ENCODE measurements at places on chromosomes 7 and 10. TPM values are rescaled to one million over a fixed set of nuclear protein-coding genes. Genes with fewer than 3 reads are reported as not detected.

LRRC61 gene
- total RNA-seq: 3.1 TPM

ADAMTS14 gene
- under 0.01 TPM for total RNA-seq

LRCH4 gene
- 7.3 TPM for total RNA-seq

TCF7L2 gene
- total RNA-seq: 4.0 TPM

PRF1 gene
- not detected for total RNA-seq

INA gene
- total RNA-seq: under 0.01 TPM

IL2RA gene
- total RNA-seq: not detected

ASZ1 gene
- not detected for total RNA-seq

SPDYE11 gene
- total RNA-seq: not detected

C10orf53 gene
- total RNA-seq: not detected

DGKB gene
- not detected for total RNA-seq

ZNF138 gene
- 2.8 TPM for total RNA-seq

ARPC1A gene
- 191 TPM for total RNA-seq

SFRP5 gene
- total RNA-seq: not detected

BMPER gene
- total RNA-seq: 0.16 TPM

CUBN gene
- total RNA-seq: 14.9 TPM

SPDYE1 gene
- not detected for total RNA-seq

DNAJC12 gene
- 3.9 TPM for total RNA-seq

CYP2C18 gene
- total RNA-seq: not detected

TMEM236 gene
- total RNA-seq: 0.32 TPM

WDR11 gene
- 114 TPM for total RNA-seq

LRRD1 gene
- under 0.01 TPM for total RNA-seq

CCSER2 gene
- total RNA-seq: 45.4 TPM

NPTX2 gene
- total RNA-seq: 0.69 TPM

CFAP70 gene
- total RNA-seq: 0.25 TPM

FGF8 gene
- not detected for total RNA-seq

Measured in bladder microvascular endothelial cell (primary cell).